ENCODE measurements at places on chromosomes 7 and 10. TPM values are rescaled to one million over a fixed set of nuclear protein-coding genes. Genes with fewer than 3 reads are reported as not detected.

The GIMAP6 gene
- total RNA-seq = 43.8 TPM

DNA sequence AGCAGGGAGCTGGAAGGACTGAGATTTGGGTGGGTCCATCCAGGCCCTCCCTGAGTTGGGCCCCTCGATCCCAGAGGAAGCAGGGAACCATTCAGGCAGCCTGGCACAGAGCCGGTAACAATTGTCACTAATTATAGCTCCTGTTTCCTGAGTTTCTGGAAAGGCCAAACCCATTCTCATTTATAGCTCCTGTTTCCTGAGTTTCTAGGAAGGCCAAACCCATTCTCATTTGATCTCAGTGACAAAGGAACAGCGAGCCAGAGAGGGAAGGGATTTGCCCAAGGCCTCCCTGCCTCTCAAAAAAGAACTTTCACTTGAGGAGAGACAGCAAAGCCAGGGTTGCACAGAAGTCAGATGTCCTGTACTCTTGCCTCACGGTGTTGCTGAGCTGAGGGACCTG, 521.9 kb downstream of the TYW1 start:
- DNase-seq = no peak
- H3K4me1 ChIP-seq = no peaks in the 10 kb centered on the region
- H3K4me3 ChIP-seq = no peak overlapping the region
- no peaks in the 10 kb centered on the region for H3K36me3 ChIP-seq
- no peak overlapping the region for H3K27ac ChIP-seq
- H3K27me3 ChIP-seq = no peaks in the 10 kb centered on the region

GRCh38 chr7:102407910-102408309, 11.7 kb downstream of the PRKRIP1 start:
- peaks cover 78% of the 10 kb centered on the region for H3K36me3 ChIP-seq
- no peak overlapping the region for H3K27ac ChIP-seq
- no peaks in the 10 kb centered on the region for H3K4me1 ChIP-seq
- DNase-seq = no peak
- no peak overlapping the region for H3K4me3 ChIP-seq

- H3K27ac ChIP-seq = no peak overlapping the region
- H3K36me3 ChIP-seq = no peaks in the 10 kb centered on the region
- no peak overlapping the region for H3K4me3 ChIP-seq
- no peaks in the 10 kb centered on the region for H3K27me3 ChIP-seq
- no peak for DNase-seq
Measured at GRCh38 chr10:112883360-112884178, 66.5 kb upstream of the TCF7L2 start.

DNA sequence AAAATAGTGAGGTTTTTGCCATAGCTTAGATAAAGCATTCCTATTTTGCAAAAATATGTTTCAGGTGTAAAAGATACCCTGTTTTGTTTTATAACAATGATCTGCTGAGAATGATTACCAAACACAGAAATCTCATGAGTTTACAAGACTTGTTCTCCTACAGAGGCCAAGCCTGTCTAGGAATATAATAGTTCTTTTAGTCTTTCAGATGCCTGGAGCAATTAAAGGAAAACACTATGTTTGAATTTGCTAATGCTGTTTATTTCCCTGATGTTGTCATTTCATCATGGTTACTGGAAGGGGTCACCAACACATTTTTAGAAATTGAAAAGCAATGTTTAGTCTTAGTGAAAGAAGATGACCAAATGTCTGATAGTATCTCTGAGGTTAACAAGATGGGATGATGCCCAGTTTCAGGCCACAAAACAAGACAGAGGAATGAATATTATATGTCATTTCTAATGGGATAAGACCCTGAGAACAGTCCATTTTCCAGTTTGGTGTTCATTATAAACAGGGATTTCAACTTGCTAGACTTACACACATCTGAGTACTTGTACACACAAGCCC, 559.9 kb downstream of the INHBA start:
- no peaks in the 10 kb centered on the region for H3K27me3 ChIP-seq
- H3K27ac ChIP-seq = no peak overlapping the region
- no peak for DNase-seq
- H3K4me1 ChIP-seq = no peaks in the 10 kb centered on the region
- H3K4me3 ChIP-seq = no peak overlapping the region

DNA sequence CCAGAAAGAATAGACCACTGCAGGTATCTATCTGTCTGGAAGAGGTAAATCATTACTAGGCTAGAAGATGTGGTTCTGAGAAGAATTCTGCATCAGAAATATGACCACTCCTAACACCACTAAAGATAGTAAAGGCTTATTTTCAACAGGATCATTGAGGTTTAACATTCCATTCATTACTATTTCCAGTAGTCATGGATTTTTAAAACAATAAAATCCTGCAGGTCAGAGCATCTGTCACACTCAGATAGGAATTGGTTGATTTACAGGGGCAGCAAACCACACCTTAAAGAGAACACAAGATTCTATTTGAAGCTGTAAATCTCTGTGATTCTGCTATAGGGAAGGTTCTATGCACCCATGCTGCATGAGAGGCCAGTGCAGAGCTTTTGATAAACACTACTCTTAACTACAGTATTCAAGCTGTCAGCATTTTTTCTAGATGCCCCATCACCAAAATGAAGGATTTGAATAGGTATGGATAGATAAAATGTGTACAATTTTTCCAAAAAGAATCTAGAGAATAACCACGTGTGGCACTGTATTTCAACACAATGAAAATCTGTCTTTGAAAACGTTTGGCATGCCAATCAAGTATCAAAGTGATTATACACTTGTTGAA, 14.6 kb downstream of the LRRC17 start:
- no peak overlapping the region for H3K27ac ChIP-seq
- DNase-seq = no peak

DNA sequence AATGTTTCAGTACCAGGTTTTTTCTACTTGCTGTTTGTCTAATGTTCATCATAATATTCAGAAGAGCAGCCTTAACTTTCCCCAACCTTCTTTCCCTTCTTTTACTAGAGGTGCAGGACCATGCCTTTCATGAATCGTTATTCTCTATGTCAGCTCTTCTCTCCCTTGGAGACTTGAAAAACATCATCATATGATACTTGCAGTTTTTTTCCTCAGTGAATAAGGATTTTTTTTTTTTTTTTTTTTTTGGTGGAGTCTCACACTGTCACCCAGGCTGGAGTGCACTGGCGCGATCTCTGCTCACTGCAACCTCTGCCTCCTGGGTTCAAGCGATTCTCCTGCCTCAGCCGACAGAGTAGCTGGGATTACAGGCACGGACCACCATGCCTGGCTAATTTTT, 30.1 kb downstream of the SMNDC1 start:
- no peaks in the 10 kb centered on the region for H3K27me3 ChIP-seq
- no peak for DNase-seq
- no peak overlapping the region for H3K4me3 ChIP-seq

- H3K27ac ChIP-seq = no peak overlapping the region
- H3K4me1 ChIP-seq = no peaks in the 10 kb centered on the region
- H3K4me3 ChIP-seq = no peak overlapping the region
- H3K27me3 ChIP-seq = no peaks in the 10 kb centered on the region
- no peak for DNase-seq
Measured at GRCh38 chr7:83930262-83930661, 264.3 kb downstream of the SEMA3A start.

DNA sequence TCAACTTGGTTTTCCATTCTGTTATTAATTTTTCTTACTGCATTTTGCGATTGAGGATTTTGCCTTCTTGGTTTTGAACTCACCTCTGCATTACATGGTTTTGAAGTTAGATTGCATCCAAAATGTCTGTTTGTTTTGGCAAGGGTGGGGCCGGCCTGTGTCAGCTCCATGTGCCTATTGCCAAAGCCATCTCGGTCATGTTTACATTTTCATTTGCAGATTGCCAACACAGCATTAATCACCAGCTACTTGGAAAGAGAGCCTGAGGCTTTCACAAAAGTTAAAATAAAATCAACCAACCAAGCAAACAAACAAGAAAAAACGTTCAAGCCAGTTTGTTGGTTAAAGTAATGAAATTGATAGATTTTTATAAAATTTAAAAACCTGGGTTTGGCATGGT, 695.8 kb downstream of the TYW1 start:
- H3K27me3 ChIP-seq = no peaks in the 10 kb centered on the region
- H3K36me3 ChIP-seq = no peaks in the 10 kb centered on the region
- H3K27ac ChIP-seq = no peak overlapping the region
- H3K4me3 ChIP-seq = no peak overlapping the region

DNA sequence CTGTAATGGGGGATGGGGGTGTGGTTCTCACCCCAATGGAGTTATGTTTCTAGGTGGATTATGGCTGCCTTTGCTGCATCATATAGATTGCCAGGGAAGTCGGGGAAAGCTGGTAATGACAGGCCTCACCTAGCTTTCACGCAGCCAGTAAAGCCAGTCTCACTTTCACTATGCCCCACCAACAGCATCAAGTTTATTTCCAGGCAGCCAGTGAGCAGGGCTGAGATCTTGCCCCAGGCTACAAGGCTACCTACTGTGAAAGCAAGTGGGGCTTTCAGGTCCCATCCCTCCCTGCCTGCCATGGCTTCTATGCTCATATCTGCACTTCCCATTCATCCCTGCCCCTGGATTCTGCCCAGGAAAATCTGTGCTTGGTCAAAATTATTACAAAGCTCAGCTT, 61.7 kb upstream of the NXPH1 start:
- no peak overlapping the region for H3K27ac ChIP-seq
- H3K4me3 ChIP-seq = no peak overlapping the region
- H3K4me1 ChIP-seq = no peaks in the 10 kb centered on the region
- H3K27me3 ChIP-seq = no peaks in the 10 kb centered on the region
- DNase-seq = no peak

DNA sequence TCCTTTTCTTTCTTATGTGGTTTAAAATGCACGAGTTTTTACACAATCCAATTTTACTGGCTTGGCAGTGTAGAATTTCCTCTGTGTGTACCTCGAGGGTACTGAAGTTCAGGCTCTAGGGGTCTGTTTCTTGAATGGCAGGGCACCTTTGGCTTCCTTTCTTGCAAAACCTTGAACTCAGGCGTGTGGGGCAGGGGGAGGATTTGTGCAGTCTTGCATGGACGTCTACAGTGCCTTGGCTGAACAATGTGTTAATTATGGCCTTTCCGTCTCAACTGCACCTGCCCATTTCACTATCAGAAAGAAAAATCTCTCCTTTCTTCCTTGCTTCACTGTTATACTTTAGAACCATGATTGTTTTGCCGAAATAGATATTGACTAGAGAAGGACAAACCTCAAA, 570.9 kb downstream of the INHBA start:
- H3K4me1 ChIP-seq = no peaks in the 10 kb centered on the region
- no peaks in the 10 kb centered on the region for H3K27me3 ChIP-seq
- H3K36me3 ChIP-seq = no peaks in the 10 kb centered on the region
- H3K4me3 ChIP-seq = no peak overlapping the region

- DNase-seq = no peak
- no peaks in the 10 kb centered on the region for H3K36me3 ChIP-seq
- H3K27ac ChIP-seq = no peak overlapping the region
- H3K4me1 ChIP-seq = no peaks in the 10 kb centered on the region
- no peak overlapping the region for H3K4me3 ChIP-seq
Measured at GRCh38 chr7:154774303-154774969, 228.5 kb downstream of the PAXIP1 start.

DNA sequence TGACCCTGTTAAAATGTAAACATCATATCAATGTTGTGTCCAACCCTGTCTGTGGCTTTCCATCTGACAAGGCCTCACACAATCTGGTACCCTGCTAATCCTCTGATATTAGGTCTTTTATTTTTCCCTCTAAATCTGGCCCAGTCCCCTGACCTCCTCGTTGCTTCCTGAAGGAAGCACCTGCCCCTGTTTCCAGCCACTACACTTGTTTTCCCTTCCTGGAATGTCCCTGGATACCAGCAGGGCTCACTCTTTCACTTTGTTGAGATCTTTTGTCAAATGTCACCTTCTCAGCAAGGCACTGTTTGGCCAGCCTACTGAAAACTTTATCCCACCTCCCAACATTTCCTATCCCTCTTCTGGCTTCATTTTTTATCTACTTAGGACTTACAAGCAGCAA, 2.1 kb downstream of the SAMD9L start:
- H3K4me1 ChIP-seq = peaks cover 29% of the 10 kb centered on the region
- peak overlapping the region; percentile 99 for H3K4me3 ChIP-seq
- H3K27me3 ChIP-seq = no peaks in the 10 kb centered on the region
- DNase-seq = no peak
- peaks cover 47% of the 10 kb centered on the region for H3K36me3 ChIP-seq

DNA sequence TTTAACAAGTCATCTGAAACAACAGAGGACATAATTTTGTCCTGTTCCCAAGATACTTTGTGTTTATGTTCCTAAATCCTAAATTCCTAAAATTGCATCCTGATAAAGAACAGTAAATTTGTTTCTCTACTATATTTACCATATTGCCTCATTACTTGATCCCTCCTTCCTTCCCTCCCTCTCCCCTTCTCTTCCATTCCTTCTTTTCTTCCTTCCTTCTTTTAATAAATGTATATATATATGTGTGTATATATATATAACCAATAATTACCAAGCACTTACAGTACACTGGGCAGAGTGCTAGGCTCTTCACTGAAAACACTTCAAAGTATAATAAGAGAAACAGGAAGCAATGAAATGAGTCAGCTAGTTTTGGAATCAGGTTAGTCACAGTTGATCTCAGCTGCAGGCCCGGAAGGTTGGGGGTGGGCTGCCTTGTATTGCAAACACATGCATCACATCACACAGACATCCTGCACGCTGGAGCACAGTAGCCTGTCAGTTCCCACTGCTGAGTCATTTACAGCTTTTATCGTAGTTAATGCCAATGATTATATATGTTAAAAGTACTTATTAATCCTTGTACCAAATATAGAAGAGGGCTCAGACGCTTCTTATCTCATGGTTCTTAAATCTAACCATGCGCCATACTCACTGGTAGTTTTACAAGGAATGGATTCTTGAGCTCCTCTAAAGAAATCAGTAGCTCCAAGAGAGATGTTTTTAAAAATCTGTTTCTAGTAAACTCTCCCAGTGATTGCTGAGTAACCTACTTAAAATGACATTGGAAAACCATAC, 551.7 kb downstream of the GRM8 start:
- no peaks in the 10 kb centered on the region for H3K36me3 ChIP-seq
- H3K27me3 ChIP-seq = no peaks in the 10 kb centered on the region
- DNase-seq = peak; percentile 76

- H3K27me3 ChIP-seq = peaks cover 2% of the 10 kb centered on the region
- no peaks in the 10 kb centered on the region for H3K36me3 ChIP-seq
- H3K4me3 ChIP-seq = no peak overlapping the region
- no peaks in the 10 kb centered on the region for H3K4me1 ChIP-seq
Measured at GRCh38 chr10:123704812-123705211, 38.7 kb downstream of the GPR26 start.

The ANKRD1 gene
- total RNA-seq = not detected

- DNase-seq = no peak
- H3K4me1 ChIP-seq = no peaks in the 10 kb centered on the region
- no peaks in the 10 kb centered on the region for H3K36me3 ChIP-seq
- H3K27ac ChIP-seq = no peak overlapping the region
Measured at GRCh38 chr10:12510501-12510941, 161.2 kb downstream of the CAMK1D start.

DNA sequence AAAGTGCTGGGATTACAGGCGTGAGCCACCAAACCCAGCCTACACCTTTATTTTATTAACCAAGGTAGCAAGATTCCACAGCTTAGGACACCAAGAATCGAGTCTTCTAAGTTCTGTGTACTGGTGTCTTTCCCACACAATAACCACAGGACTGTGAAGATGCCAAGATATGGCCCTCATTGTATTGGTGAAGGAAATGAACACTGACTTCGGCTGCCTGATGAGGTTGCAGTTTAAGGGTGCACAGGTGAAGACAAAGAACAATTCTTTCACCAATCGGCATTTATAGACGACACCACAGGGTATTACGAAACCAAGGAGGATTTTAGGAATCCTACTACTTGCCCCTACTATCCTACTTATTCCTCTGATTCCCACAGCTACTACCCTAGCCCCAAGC, 47.5 kb upstream of the SVOPL start:
- H3K27me3 ChIP-seq = no peaks in the 10 kb centered on the region
- no peak for DNase-seq
- no peak overlapping the region for H3K4me3 ChIP-seq
- peaks cover 16% of the 10 kb centered on the region for H3K4me1 ChIP-seq
